NCI-H526 (cell line): ENCODE measurements at places on chromosomes 4 and X.

DNA sequence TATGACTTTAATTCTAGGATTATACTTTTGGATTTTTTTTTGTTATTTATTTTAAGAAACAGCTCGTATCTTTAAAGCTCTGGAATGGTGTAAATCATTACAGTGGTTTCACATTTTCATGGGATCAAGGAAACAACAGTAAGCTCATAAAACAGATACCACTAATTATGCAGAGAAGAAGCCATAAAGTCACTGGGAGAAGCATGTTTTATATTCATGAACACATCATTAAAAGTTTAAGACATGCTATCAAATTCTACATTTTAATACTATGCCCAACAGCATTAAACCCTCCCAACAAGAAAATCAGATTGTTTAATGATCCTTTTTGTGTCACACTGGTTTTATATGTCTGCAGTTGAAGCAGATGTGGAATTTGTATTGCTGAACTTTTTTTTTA is 149.9 kb downstream of the FBXO8 start:
- DNase-seq, result no peak

DNA sequence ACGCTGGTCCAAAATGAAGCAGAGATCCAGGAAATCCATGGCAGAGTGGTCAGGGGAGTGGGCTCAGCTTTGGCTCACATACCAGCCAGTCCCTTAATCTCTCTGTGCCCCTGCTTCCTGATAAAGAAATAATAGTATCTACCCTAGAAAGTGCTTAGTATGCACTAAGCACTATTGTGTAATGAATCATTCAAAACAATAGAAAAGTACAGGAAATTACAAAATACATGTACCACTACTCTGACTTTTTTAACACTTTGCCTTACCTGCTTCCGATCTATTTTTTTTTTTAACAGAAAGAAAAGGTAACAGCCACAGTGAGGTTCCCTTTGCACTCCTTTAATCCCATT is 49.9 kb downstream of the TBC1D9 start:
- DNase-seq, result no peak

- DNase-seq, result no peak
Measured at GRCh38 chr4:124139044-124139443, 573.5 kb downstream of the ANKRD50 start.

DNA sequence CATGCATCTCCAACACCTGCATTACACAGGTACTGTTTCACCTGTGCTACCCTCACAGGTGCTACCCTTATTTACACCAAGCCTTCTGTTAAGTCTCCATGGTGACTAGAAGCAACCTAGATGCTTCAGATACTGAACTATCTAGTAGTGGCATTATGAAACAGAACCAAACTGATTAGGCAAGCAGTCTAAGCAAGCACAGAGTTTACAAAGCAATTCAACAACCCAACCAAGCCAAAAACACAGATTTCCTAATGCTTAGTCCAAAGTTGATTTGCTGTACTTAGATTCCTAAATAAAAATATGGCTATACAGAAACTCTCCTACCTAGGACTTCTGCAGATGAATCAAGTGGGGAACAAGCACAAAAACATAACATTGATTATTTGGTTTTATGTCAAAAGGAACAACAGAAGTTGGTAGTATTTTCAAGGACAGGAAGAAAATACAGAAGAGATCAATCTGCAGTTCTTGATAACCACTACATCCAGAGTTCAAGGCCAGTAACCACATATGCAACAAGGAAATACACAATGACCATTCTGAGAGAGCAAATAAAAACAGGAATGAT is 3.2 kb downstream of the TAPT1 start:
- no peak for DNase-seq

- no peak for DNase-seq
Measured at GRCh38 chr4:106707776-106708463, 328.2 kb downstream of the DKK2 start.

DNA sequence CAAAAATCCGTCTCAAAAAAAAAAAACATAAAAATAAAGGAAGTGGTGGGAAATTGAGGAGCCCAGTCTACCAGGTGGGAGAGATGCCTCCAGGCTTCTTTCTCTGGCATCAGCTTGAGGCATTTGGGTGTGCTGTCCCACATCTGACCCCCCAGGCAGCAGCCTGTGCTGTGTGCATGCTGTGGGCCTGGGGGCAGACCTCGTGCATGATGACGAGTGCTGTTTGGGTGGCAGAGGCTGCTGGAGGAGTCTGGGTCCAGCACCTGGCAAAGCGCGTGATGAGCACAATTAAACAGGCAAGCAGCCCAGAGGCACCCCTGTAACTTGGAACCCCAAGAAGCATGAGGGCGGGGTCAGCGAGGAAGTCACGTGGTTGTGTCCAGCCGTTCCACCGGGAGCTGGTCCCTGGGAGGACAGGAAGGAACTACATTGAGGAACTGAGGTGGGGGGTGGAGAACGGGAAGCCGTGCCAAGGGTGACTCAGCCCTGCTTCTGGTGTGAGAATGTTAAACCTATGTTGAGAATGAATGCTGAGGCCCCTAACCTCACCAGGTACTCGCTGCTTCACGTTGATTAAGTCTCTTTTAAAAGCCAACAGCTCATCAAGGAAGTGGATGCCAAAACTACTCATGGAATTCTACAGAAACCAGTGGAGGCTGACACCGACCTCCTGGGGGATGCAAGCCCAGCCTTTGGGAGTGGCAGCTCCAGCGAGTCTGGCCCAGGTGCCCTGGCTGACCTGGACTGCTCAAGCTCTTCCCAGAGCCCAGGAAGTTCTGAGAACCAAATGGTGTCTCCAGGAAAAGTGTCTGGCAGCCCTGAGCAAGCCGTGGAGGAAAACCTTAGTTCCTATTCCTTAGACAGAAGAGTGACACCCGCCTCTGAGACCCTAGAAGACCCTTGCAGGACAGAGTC is 6.1 kb downstream of the TACC3 start:
- DNase-seq, result no peak

DNA sequence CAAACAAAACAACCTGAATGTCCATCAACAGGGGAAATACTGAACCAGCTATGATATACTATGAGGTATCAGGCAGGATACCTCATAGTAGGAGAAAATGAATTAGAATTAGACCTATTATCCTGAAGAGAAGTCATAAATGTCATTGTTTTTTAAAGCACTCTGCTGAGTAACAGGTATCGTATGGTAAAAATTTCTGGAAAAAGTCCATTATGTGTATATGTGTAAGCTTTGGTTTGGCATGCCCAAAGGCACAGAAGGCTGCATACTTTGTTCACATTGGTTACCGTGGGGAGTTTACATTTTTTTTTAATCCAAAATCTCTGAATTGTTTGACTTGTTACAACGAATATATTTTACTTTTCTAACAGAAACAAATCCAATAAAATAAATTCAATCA is 70.5 kb downstream of the RPS3A start:
- no peak for DNase-seq

GRCh38 chr4:154137320-154137905 is 348.5 kb upstream of the SFRP2 start:
- no peak for DNase-seq

DNA sequence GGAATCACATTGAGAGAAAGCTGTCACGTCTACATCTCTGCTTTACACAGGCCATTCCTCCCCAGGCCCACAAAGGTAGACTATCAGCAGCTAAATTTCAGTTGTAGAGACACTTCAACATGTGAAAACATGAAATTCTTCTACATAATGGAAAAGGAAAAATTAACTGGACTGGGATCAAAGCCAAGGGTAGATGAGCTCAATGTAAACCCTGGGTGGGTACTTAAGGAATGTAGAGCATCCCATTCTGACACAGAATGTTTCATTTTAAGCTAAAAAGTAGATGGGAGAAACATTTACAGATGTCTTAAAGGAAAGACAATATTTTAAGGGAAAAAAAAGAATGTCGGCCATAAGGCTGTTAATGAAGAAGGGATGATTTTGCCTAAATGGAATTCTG is 51.3 kb upstream of the NPNT start:
- DNase-seq, result no peak

DNA sequence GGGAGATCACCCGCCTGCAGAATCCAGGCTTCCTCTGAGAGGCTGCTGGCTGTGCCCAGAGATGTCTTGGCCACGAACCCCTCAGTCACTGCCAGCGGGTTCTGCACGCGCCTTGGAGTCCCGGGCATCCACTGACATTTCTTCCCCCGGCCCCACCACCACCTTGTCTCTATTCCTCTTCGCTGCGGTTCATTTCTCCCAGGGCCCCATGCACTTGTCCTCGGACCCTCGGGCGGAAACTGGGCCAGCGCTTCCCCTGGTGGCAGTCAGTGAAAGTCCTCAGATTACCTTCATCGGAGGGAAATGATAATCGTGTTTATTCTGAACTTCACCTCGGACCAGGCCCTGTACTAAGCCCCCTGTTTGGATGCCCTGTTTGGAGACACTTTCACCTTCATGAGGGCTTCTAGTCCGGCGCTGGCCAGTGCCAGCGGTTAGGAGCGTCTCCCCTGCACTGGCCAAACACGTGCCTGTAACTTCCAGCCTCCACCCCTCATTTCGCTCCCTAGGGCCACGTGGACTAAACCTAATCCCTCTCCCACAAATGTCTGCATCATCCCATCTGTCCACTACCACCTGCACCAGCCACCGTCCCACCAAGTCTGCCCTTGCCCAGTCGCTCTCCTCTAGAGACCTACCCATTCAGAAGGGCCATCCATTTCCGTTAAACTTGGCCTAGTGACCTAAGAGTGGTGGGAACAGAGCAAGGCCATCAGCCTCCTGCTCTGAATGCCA is 82.0 kb downstream of the DCTD start:
- no peak for DNase-seq

DNA sequence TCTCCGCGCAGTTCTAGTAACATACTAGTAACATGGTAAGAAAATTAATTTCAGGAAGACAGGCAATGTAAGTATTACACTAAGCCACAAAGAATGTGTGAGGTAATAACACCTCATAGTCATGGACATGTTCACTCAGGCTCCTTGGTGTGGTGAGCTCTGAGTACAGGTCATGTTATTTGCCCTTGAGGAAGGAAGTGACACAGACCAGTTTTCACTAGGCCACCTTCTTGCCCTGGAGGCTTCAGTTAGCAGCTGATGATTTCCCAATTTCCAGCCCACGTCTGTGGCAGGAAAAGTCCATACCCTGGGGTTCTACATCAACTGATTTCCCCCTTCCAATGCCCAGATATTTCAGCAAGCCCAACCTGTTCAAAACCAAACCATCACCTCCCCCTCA is 6.7 kb downstream of the APOO start:
- no peak for DNase-seq

GRCh38 chr4:57075367-57075766 is 34.8 kb downstream of the IGFBP7 start:
- DNase-seq, result no peak

DNA sequence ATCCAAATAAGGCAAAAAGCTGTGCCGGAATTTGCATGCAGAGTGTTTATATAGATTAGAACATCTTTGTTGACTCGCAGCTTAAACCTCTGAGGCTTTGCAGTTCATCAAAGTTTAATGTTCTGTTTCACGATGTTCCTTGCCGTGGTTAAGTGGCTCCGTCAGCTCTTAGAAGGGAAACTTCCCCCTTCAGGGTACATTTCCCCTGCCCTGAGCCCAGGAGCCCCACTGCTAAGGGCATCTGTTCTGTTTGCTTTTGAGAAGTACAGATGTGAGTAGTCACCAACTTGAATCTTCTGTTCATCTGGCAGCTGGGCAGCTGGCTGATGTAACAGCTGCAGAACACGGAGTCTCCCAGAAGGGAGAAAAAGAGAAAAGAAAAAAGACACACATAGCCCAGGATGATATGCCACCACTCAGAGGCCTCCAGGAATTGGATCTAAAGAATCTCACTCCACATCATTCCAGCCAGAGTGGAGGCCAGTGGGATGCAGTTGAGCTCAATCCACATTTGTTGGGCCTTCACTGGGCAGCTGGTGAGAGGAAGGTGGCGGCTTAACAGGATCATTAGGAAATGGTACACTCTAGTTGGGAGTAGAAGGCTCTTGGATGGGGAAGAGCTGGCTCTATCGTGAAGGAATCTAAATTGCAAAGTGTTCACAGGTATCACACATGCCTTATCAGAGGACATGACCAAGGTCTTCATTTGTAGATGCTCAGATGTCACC is 178.7 kb upstream of the RBPJ start:
- peak; percentile 7 for DNase-seq

DNA sequence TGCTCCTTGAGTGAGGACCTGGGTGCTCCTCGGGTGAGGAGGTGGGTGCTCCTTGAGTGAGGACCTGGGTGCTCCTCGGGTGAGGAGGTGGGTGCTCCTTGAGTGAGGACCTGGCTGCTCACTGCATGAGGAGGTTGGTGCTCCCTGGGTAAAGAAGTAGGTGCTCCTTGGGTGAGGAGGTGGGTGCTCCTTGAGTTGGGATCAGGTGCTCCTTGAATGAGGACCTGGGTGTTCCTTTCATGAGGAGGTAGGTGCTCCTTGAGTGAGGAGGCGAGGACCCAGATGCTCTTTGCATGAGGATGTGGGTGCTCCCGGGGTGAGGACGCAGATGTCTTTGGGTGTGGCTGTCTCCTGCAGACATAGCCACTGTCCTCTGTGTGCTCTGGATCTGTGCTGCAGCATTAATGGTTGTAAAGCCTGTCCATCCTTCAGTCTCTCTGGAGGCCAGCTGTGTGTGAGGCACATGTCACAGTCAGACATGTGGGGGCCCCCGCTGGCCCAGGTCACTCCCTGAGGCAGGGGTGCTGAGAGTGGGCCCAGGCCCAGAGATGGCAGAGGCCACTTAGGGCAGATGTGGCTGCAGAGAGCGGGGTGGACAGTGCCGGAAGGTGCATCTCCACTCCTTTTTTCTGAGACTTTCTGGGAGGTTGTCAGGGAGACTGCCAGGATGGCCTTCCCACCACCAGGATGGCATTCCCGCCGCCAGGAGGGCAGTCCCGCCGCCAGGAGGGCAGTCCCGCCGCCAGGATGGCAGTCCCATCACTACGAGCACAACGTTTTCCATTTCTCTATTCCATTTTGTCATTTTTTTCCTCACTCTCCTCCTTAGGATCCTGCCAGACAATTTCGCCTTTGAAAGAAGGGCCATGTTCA is 101.8 kb downstream of the HMX1 start:
- no peak for DNase-seq

DNA sequence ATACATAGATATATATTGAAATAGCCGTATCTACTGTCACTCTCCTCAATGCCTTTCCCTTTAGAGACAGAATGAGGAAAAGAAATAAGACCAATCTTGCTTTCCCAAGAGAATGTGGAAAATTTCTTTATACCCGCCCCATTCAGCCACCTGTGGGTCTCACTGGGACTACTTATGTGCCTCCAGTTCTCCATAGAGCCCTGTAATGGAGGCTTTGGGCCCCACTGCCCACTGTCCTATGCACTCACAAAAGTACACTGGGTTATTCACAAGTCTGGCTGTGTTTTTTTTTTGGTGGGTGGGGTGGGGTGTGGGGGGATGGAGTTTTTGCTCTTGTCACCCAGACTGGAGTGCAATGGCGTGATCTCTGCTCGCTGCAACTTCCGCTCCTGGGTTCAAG is 70.4 kb upstream of the ELOVL6 start:
- no peak for DNase-seq

GRCh38 chrX:68634649-68635227 is 12.7 kb upstream of the STARD8 start:
- no peak for DNase-seq

GRCh38 chr4:60194214-60194613 is 1005.9 kb upstream of the ADGRL3 start:
- no peak for DNase-seq

- no peak for DNase-seq
Measured at GRCh38 chr4:176443117-176443516, 123.4 kb downstream of the SPCS3 start.
